ENCODE measurements at places on chromosomes 5 and 9. TPM values are rescaled to one million over a fixed set of nuclear protein-coding genes. Genes with fewer than 3 reads are reported as not detected.

GRCh38 chr5:139837711-139838380, 42.2 kb downstream of the PSD2 start:
- no peak for DNase-seq

DNA sequence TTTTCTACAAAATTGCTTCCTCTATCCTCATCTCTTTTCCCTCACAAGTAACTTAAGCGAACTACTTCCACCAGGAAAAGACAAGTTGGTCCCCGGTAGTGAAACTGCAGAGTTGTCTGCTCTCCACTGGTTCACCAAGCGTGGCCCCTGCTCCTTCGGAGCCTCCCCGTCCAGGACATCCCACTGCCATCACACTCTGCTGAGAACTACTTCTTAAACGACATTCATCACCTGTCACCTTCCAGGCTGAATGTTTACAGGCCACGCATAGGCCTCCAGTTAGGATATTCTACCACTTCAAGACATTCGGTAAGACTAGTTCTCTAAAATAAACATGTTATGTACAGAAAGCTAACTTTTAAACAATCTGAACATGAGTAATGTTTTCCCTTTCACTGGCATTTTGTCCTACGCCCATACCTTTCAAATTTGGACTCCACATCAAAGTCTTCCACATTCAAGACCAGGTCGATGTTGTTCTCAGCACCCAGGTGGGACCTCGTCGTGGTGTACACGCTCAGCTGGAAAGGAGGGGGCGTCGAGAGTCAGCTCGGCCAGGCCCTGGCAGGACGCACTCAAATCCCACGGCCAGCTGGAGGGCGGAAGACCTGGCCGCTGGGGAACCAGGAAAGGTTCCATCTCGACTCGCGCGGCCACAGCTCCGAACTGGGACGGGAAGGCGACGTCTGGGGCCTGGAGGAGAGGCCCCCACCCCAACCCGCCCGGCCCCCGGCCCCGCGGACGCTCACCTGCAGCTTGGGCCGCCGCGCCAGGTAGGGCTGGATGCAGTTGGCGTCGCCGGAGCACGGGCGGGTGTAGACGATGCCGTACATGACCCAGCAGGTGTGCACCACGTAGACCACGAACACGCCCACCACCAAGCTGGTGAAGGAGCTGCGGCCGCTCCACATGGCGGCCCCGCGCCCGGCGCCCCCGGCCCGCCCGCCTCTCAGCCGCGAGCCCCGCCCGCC, 683 bp downstream of the CLPTM1L start:
- no peak for DNase-seq

GRCh38 chr5:153964880-153965645, 73.6 kb downstream of the FAM114A2 start:
- DNase-seq, result no peak

- peak; percentile 41 for DNase-seq
Measured at GRCh38 chr9:14372437-14373335, 58.7 kb upstream of the NFIB start.

DNA sequence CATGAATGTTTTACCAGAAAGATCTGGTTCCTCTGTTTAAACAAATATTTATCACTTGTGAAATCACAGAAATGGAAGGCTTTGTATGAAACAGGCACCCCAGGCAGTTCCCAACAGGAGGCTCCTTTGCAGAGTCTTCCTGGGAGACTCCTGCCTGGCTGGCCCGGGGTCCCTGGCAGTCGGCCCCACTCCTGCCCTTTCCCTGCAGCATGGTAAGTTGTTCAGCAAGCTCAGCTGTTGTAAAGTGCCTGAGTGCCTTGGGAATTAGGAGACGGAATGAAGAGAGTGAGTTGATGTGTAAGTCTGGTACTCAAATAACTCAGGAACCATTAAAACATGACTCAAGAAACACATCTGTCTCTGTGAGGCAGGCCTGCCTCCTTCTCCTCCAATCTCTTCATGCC, 17.5 kb upstream of the LHFPL2 start:
- DNase-seq, result no peak

GRCh38 chr9:18596920-18597319, 123.0 kb downstream of the ADAMTSL1 start:
- no peak for DNase-seq

DNA sequence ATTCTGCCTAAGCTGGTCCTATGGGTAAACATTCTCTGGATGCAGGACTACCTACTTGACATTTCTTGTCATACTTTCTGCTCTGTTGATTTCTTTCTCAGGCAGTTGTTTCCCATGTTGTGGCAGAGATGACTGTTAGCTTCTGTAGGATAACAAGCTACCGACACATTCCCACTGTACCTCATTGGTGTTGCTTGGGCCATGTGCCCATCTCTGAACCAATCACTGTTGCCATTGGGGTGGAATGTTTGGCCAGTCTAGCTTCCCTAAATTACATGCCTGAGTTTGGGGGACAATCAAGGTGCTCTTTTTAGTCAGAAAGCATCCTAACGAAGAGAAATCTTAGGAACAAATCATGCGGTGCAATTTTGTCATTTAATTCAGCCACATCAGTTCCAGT, 212.0 kb downstream of the KDM4C start:
- DNase-seq, result no peak

GRCh38 chr5:83426855-83427254, 44.7 kb upstream of the VCAN start:
- DNase-seq, result no peak

GRCh38 chr5:35488791-35489190, 128.9 kb upstream of the SPEF2 start:
- no peak for DNase-seq

SPATA6L gene
- 2.1 TPM for total RNA-seq

SLC6A3 gene
- total RNA-seq, result 0.60 TPM

GARIN3 gene
- not detected for total RNA-seq

KLHL3 gene
- 9.8 TPM for total RNA-seq

WDR38 gene
- total RNA-seq, result not detected

KCNMB1 gene
- total RNA-seq, result 1.9 TPM

MAPK9 gene
- total RNA-seq, result 30.1 TPM

TAS2R1 gene
- not detected for total RNA-seq

ANKRD33B gene
- 8.5 TPM for total RNA-seq

EIF4E1B gene
- total RNA-seq, result not detected

GABRA1 gene
- total RNA-seq, result not detected

RABGAP1 gene
- 78.3 TPM for total RNA-seq

CENPK gene
- 1.2 TPM for total RNA-seq

PCDHGC4 gene
- 4.1 TPM for total RNA-seq

PCDHB13 gene
- total RNA-seq, result 2.3 TPM

All from omental fat pad (tissue), 4 donors.